CD4-positive, alpha-beta T cell treated with Interleukin-6 for 4 hours (primary cell): ENCODE measurements at places on chromosomes 16 and 17.
A peak's percentile ranks its signal among the peaks of the same experiment; 100 is the strongest.

DNA sequence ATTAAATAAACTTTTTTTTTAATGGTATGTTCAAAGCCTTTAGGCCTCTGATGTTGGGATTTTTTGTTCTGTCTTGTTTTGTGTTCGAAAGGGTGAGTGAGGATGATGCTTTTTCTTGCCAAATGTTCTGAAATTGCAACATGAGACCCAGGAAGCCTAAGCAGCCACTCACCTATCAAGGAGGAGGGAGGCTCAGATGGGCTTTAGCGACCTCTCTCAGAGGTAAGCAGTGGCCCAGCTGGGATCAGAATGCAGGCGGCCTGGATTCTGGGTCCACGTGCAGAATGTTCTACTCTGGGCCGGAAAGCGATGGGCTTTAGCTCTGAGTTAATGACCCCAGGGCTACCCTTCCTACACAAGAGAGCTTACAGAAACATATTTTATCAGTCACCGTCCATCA, 386.6 kb downstream of the SOX9 start:
- no peak for DNase-seq

GRCh38 chr16:77617996-77618395, 104.3 kb upstream of the NUDT7 start:
- no peak for DNase-seq

DNA sequence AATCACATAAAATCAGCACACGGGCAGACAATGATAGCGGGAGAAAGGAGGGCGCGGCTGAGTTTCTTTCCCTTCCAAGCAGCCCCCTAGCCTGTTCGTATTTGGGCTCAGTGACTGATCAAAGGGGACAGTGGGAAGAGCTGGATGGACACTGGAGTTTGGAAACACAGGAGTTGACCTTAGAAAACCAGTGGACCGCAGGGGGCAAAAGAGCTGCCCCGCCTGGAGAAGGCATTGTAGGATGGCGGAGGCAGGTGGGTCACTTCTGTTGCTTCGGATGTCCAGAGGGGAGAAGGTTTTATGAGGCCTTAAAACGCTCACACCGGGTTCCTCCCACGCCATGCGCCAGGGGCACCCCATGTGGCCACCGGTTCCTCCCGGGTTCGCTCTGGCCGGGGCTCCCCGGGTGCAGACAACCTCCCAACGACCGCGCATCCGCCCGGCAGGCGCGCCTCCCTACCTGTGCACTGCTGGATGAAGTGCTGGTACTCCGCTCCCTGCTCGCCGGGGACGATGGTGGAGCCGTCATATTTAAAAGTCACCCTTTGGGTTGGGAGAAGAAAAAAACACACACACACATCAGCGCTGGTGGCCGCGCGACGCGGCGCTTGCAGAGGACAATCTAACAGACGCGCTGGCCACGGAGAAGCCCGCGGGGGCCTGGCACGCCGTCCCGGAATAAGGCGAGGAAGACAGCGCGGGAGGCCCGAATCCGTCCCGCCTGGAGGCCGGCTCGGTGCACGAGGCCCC, 662 bp downstream of the COTL1 start:
- DNase-seq: peak; percentile 72

DNA sequence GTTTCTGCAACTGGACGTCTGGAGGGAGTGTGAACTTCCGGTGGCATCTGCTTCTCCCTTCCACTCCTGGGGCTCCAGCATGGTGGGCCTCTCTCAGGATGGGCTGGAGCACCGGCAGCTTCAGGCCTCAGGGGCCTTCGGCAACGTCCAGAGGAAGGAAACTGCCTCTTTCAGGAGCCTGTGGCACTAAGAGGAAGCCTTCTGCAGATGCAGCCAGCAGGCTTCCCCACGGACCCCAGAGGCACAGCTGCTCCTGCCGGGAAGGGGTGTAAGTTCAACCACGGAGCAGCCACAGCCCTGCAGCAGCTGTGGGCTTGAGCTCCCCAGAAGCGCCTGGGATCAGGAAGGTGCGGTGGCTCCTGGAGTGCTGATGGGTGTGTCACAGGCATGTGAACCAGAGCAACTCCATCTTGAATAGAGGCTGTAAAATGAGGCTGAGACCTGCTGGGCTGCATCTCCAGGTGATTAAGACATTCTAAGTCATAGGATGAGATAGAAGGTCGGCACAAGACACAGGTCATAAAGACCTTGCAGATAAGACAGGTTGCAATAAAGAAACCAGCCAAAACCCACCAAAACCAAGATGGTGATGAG, 50.8 kb upstream of the KLHDC4 start:
- no peak for DNase-seq

DNA sequence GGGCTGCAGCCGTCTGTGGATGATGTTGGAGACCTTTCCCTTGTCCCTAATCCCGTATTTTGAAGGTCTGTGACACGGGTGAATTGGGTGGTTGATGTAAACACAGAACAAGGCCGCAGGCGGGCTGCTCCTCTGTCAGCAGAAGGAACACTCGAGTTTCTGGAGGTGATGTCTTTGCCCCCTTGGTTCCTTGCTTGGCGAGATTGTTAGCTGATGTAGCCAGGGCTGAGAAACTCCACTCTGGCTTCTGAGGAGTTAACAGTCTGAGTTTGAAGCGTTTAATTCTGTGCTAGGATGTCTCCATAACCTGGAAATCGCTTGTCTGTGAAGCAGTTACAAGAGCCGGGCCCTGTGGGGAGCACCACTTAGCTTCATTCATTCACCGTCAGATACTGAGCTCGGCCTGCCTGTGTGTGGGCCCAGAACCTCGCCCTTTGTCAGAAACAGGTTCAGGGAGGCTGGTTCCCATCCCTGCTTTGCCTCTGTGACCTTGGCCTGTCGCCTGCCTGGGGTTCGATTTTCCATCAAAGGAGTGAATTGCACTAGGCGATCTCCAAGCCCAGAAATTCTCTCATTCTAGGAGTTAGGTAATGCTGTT, 1.3 kb downstream of the MAPK8IP3 start:
- DNase-seq: no peak

GRCh38 chr16:65621640-65622039, 499.8 kb upstream of the CDH11 start:
- no peak for DNase-seq

DNA sequence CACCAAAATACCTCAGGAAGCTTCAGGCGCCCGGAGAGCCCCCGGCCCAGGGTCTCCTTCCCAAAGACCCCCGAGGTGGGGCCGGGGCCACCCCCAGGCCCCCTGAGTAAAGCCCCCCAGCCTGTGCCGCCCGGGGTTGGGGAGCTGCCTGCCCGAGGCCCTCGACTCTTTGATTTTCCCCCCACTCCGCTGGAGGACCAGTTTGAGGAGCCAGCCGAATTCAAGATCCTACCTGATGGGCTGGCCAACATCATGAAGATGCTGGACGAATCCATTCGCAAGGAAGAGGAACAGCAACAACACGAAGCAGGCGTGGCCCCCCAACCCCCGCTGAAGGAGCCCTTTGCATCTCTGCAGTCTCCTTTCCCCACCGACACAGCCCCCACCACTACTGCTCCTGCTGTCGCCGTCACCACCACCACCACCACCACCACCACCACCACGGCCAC, 6.7 kb upstream of the TMEM88 start:
- DNase-seq: no peak

GRCh38 chr17:78323826-78324390, 36.0 kb downstream of the SOCS3 start:
- DNase-seq: no peak

DNA sequence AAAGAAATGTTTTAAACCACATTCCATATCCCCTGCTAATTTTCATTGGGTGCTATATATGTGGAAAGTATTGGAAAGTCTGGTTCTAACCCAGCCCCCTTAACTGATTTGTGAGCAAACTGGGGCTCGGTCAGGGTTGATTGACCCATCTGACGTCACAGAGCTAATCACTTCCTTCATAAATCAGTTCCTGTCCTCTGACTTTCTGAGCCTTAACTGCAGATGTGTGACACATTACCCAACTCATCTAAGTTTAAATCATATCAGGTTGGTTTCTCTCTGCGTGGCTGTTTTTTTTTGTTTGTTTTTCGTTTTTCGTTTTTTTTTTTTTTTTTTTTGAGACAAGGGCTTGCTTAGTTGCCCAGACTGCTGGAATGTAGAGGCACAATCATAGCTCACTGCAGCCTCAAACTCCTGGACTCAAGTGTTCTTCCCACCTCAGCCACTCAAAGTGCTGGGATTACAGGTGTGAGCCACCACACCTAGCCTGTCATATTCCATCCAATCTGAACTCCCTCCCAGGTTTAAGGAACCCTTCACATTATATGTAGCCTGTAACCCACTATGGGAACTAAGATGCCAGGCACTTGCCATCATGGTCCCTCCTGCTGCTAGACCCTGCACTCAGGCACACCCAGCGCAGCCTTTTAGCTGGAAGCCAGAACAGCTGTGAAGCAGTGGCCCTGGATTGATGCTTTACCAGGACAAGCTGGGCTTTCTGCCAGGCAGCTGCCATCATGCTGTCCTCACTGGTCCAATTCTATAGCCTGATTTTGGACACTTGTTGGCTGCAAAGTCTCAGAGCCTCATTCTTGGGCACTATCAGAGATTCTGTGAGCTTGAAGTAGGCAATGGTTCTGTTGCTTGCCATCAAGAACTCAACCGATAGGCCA, 6.9 kb upstream of the BPTF start:
- no peak for DNase-seq

GRCh38 chr16:78592111-78592510, 492.7 kb downstream of the WWOX start:
- DNase-seq: no peak

GRCh38 chr16:79876332-79876730, 275.8 kb upstream of the MAF start:
- DNase-seq: no peak
